ENCODE measurements at places on chromosomes 7 and 10.
A peak's percentile ranks its signal among the peaks of the same experiment; 100 is the strongest.

DNA sequence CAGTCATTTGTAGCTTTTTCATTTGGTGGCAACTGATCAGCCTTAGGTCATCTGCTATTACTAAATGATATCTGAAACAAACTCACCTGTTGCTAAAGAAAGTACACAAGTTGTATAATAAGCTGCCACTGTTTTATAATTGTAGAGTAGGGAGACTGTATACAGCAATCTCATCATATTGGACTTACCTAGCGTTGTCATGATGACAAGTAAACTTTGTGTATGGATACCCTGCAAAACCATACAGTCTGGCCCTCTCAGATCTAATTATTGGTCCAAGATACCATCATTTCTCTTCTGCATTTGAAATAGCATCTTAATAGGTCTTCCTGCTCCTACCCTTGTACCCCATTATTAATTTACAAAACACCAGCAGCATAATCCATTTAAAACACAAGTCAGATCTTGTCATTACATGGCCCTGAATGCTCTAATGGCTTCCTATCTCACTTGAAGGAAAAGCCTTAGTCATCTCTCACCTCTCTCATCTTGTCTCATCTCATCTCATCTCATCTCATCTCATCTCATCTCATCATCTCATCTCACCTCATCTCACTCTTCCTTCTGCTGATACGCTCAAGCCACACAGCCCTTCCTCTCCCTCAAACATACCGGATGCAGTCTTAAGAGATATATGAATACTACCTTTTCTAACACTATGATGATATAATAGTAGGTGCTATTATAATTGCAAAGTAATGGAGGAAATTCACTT lies 540.6 kb downstream of the MDFIC start:
- no peaks in the 10 kb centered on the region for H3K36me3 ChIP-seq
- no peak for DNase-seq
- no peak overlapping the region for H3K4me3 ChIP-seq
- no peaks in the 10 kb centered on the region for H3K4me1 ChIP-seq

DNA sequence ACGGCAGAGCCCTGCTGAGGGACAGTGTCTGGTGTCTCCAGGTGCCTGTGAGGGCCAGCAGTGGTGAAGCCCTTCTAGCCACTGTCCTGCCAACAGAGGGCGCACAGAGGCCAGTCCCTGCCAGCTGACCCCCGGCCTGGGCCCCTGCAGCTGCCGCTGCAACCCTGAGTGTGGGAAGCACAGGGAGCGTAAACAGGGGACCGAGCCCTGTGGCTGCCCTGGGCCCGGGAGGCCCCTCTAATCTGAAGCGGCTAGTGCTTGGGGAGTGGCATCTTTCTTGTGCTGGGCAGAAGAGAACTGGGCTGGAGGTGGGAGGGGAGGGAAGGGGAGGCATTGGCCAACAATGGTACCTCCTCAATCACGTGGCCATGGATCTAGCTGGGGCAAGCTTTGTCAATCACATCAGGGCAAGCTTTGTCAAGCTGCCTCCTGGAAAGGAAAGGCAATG lies 34.6 kb downstream of the TRIM8 start:
- peak; percentile 70 for DNase-seq
- no peaks in the 10 kb centered on the region for H3K27me3 ChIP-seq
- H3K36me3 ChIP-seq: no peaks in the 10 kb centered on the region
- H3K4me1 ChIP-seq: peaks cover 17% of the 10 kb centered on the region

DNA sequence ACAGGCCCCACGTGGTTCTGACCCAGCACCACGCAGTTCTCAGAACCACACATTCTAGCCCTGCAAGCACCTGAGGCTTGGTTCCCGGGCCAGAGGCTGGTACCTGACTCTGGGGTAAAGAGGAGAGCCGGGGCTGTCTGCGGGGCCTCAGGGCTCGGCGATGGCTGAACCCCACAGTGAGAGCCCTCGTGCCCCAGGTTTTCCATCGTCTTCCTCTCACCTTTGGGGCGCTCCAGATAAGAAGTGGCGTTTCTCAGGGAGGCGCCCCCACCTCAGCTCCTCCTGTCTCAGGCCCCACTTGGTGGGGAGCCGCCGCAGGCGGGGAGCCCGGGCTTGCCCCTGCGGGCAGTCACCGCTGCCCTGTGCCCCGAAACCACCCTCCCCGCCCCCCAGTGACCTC lies 2.2 kb upstream of the LANCL2 start:
- H3K36me3 ChIP-seq: no peaks in the 10 kb centered on the region
- DNase-seq: no peak
- H3K4me3 ChIP-seq: no peak overlapping the region
- H3K27me3 ChIP-seq: no peaks in the 10 kb centered on the region

GRCh38 chr7:155684543-155684942 lies 40.1 kb downstream of the RBM33 start:
- no peak for DNase-seq
- H3K4me3 ChIP-seq: no peak overlapping the region
- H3K27me3 ChIP-seq: no peaks in the 10 kb centered on the region
- H3K4me1 ChIP-seq: no peaks in the 10 kb centered on the region
- no peak overlapping the region for H3K27ac ChIP-seq

- DNase-seq: no peak
- no peak overlapping the region for H3K4me3 ChIP-seq
- H3K4me1 ChIP-seq: no peaks in the 10 kb centered on the region
- H3K27ac ChIP-seq: no peak overlapping the region
- H3K27me3 ChIP-seq: no peaks in the 10 kb centered on the region
- no peaks in the 10 kb centered on the region for H3K36me3 ChIP-seq
Measured at GRCh38 chr7:110880971-110881370, 210.0 kb upstream of the LRRN3 start.

DNA sequence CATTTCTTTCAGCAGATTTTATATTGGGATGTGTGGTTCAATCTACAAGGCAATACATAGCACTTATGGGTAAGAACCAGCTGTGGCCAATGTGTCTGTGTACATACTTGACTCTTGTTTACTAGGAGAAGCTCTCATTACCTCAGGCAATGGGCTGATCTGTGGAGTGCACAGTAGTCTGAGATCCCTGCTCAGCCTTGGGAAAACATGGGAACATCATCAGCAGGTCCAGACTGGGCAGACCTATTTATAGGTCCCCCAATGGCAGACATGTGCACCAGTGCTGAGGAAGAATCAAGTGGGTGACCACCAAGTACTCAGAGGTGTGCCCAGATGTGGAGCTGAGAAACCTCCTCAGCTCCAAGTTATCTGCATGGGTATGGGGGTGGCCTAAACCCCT lies 349.7 kb downstream of the KIF20B start:
- no peak overlapping the region for H3K4me3 ChIP-seq
- no peaks in the 10 kb centered on the region for H3K36me3 ChIP-seq
- no peak overlapping the region for H3K27ac ChIP-seq

DNA sequence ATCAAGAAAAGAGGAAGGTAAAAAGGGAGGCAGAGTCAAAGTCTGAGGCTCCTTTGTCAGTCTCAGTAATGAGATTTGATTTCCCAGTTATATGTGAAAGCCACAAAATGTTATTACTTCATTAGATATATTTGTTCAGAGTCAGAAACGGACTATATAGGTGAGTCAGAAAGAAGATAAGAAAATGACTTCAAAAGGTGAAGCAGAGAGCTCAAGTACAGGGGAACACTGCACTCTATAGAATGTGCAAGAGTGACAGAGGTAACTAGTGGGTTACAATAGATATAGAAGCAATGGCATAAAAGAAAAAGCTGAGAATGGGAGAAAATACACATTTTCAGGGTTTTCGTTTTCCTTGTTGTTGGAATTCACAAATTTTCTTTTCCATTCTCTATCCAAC lies 43.3 kb downstream of the DGKB start:
- no peaks in the 10 kb centered on the region for H3K36me3 ChIP-seq
- no peak for DNase-seq
- H3K27me3 ChIP-seq: no peaks in the 10 kb centered on the region
- H3K27ac ChIP-seq: no peak overlapping the region
- no peak overlapping the region for H3K4me3 ChIP-seq

DNA sequence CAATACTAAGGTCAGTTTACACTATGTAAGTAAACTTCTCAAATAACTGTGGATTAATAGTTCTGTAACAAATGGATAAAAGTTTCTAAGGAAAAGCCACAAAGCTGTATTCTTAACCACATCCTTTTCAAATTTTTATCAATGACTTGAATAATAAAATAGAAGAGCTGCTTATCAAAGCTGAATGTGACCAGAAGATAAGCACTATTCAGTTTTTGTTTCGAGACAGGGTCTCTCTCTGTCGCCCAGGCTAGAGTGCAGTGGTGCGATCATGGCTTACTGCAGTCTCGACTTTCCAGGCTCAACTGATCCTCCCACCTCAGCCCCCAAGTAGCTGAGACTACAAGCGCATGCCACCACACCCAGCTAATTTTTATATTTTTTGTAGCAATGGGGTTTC lies 17.0 kb downstream of the UPF2 start:
- no peaks in the 10 kb centered on the region for H3K36me3 ChIP-seq
- H3K4me1 ChIP-seq: no peaks in the 10 kb centered on the region
- no peaks in the 10 kb centered on the region for H3K27me3 ChIP-seq
- DNase-seq: no peak
- no peak overlapping the region for H3K4me3 ChIP-seq

DNA sequence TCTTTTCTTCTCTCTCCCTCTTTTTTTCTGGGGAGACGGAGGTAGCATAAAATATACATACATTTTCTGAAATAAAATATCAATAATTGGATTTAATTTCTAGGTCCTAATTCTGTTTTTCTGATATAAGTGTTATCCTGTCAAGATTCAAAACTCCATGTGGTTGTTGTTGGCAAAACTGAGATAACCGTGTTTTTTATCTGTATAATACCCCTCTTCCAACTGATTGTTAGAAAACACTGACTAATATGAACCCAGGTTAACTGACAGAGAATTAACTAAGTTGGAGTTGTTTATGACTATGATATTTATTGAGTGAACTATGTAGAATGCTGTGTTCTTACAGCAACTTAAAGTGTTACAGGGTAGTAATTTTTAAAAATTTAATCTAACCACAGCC lies 236.5 kb upstream of the KAT6B start:
- no peaks in the 10 kb centered on the region for H3K27me3 ChIP-seq
- H3K4me1 ChIP-seq: peaks cover 5% of the 10 kb centered on the region
- DNase-seq: no peak
- no peak overlapping the region for H3K4me3 ChIP-seq
- no peak overlapping the region for H3K27ac ChIP-seq

DNA sequence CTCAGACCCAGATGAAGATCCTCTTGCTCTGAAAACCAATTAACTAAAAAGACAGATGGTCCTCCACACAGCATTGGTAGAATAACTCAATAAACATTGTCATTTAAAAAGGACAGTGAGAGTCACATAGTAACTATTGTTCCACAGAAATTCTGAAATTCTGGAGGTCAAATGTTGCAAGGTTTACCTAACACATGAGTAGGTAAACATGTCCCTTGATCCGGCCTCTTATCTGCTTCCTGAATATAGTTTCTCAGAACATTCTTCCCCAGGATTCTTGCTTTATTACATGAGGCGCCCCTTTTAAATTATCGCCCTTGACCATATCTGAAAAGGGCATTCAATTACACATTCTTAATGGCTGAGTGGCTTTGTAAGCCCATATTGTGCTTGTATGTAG lies 270.7 kb downstream of the SEMA3D start:
- DNase-seq: no peak
- H3K4me3 ChIP-seq: no peak overlapping the region
- no peaks in the 10 kb centered on the region for H3K36me3 ChIP-seq
- H3K27ac ChIP-seq: no peak overlapping the region

DNA sequence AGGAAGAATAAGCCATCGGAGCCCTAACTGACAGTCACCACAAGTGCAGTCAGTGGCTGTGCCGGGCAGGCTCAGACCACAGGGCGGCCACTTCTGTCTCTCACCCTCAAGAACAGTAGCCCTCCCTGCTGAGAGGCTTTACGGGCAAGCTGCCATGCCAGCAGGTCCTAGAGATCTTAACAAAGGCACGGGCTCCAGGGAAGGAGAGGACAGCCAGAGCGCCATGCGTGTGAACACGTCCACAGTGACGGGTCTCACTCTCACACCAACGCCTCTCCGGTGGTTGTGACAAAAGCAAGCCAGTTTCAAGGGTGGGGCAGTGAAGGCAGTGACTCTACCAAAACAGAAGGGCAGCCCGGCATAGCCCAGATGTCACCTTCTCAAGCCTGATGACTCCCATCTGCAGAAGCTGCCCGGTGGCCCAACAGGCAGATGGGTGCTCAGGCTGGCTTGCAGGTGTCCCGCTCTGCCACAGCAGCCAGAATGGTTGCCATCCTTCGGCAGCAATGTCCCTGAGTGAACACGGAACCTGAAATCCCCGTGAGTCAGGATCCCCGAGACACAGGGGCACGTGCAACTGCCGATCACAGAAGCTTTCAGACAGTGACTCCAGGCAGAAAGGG lies 102.0 kb downstream of the FAM53B start:
- peak overlapping the region; percentile 55 for H3K27ac ChIP-seq
- peaks cover 11% of the 10 kb centered on the region for H3K4me1 ChIP-seq
- no peaks in the 10 kb centered on the region for H3K27me3 ChIP-seq
- H3K4me3 ChIP-seq: no peak overlapping the region

GRCh38 chr10:43623351-43623750 lies 17.1 kb downstream of the ZNF485 start:
- H3K27ac ChIP-seq: no peak overlapping the region
- no peaks in the 10 kb centered on the region for H3K27me3 ChIP-seq
- no peak overlapping the region for H3K4me3 ChIP-seq
- H3K36me3 ChIP-seq: no peaks in the 10 kb centered on the region

GRCh38 chr7:149422914-149423301 lies 38.0 kb downstream of the ZNF777 start:
- H3K4me3 ChIP-seq: peak overlapping the region; percentile 55
- H3K27ac ChIP-seq: peak overlapping the region; percentile 56
- no peaks in the 10 kb centered on the region for H3K4me1 ChIP-seq
- no peaks in the 10 kb centered on the region for H3K36me3 ChIP-seq
- peak; percentile 26 for DNase-seq

DNA sequence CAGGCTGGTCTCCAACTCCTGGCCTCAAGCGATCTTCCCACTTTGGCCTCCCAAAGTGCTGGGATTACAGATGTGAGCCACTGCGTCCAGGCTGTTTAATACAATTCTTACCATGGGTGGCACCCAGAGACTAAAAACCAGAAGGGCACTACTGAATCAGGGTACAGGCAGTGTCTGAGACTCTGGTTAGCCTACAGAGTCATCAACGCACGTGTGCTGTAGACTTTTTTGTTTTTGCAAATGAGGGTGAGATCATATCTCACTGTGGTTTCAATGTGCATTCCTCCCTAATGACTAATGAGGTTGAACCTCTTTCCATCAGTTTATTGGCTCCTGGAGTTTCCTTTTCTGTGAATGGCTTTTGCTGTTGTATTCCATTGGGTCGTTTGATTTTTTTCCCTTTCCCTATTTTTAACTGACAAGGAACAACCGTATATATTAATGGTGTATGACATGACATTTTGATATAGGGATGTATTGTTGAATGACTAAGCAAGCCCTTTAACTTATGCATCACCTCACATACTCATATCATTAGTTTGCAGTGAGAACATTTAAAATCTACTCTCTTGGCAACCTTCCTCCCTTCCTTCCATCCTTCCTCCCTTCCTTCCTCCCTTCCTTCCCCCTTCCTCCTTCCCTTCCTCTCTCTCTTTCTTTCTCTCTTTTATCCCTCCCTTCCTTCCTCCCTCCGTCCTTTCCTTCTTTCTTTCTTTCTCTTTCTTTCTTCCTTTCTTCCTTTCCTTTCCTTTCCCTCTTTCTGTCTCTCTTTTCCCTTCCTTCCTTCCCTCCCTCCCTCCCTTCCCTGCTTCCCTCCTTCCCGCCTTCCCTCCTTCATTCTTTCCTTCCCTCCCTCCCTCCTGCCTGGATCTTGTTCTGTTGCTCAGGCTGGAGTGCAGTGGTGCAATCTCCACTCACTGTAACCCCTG lies 9.3 kb upstream of the TMEM270 start:
- H3K27ac ChIP-seq: peak overlapping the region; percentile 70
- no peak for DNase-seq
- H3K27me3 ChIP-seq: no peaks in the 10 kb centered on the region
- no peak overlapping the region for H3K4me3 ChIP-seq
- H3K36me3 ChIP-seq: no peaks in the 10 kb centered on the region

- no peak overlapping the region for H3K4me3 ChIP-seq
- DNase-seq: no peak
- H3K36me3 ChIP-seq: no peaks in the 10 kb centered on the region
- H3K27ac ChIP-seq: no peak overlapping the region
Measured at GRCh38 chr7:113715981-113716856, 202.6 kb downstream of the PPP1R3A start.

Measured in colonic mucosa (tissue), 4 donors.